WTC11 (cell line): ENCODE measurements at places on chromosomes 13 and 19. TPM values are rescaled to one million over a fixed set of nuclear protein-coding genes. Genes with fewer than 3 reads are reported as not detected.

KBTBD7 gene
- 15.7 to 18.9 TPM (median 18.6 TPM) in 3 replicates for total RNA-seq

PDCD2L gene
- 38.0 to 43.4 TPM (median 41.2 TPM) in 3 replicates for total RNA-seq

- no peak for DNase-seq
Measured at GRCh38 chr19:8259922-8260247, 48.3 kb downstream of the CD320 start.

GRCh38 chr13:79309690-79310089, 96.4 kb downstream of the RBM26 start:
- DNase-seq: no peak

GRCh38 chr13:41203810-41204209, 9.4 kb upstream of the KBTBD7 start:
- no peak for DNase-seq
